ENCODE measurements at places on chromosomes 5 and 9. TPM values are rescaled to one million over a fixed set of nuclear protein-coding genes. Genes with fewer than 3 reads are reported as not detected.
A peak's percentile ranks its signal among the peaks of the same experiment; 100 is the strongest.

C9orf153 gene
- not detected for polyA plus RNA-seq

GRCh38 chr5:170055606-170056005 is 50.1 kb upstream of the FOXI1 start:
- no peak for DNase-seq

DNA sequence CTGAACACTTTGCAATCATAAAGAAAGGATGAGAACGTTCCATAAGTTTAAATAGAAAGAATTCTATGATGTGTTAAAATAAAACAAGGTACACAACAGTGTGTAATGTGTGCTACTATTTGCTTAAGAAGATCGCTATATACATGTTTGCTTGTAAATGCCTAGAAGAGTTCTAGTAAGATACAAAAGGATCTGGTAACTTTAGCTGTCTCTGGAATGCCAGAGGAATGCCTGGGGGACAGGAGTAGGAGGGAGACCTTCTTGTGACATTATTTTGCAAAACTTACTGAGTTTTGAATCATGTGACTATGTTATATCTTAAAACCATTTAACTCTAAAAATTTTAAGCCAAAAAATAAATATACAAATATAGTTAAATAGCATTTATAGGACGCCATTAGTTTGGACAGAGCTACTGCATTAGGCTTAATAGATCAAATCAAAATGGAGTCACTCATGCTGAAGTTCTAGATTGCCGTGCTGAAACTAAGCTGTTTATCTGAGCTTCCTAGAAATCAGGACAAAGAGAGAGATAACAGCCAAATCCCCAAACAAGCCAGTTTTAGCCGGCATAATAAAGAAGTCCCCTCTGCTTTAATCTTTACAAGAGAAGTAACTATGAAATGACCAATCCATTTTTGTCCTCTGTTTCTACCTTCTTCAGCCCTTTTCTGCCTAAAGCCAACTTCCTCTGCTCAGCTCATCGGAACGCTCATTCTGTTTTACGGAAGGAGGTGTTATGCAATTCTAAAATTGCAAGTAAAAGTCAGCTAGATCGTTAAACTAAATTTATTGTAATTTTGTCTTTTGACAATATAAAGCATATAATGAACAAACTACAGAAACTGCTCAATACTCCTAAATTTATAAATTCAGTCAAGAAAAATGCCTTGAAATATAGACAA is 44.8 kb downstream of the LIX1 start:
- no peak for DNase-seq

ACTBL2 gene
- polyA plus RNA-seq: not detected

GRCh38 chr5:60487885-60488442 is 212.0 kb downstream of the DEPDC1B start:
- no peak for DNase-seq

- peak; percentile 5 for DNase-seq
Measured at GRCh38 chr5:60436518-60436917, 263.4 kb downstream of the DEPDC1B start.

CCDC171 gene
- polyA plus RNA-seq: 0.54 TPM

FOXD4L3 gene
- polyA plus RNA-seq: not detected

RNF183 gene
- not detected for polyA plus RNA-seq

DNA sequence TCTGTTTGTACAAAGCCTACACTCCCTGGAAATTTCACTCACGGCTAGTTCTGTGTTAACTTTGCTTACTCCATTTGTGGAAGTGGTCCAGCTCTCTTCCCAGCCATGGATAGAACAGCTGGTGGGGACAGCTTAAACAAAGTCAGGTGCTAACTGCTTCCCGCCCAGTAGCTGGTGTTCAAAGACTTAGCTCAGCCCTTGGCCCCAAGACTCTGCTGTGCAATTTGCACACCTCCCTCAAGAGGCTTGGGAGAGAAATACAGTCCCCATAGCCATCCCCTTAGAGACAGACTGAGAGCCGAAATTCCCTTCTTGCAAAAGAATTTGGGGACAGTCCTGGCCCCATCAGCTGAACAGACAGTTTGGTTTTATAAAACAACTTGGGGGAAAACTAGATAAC is 73.8 kb upstream of the RAI14 start:
- no peak for DNase-seq

DNA sequence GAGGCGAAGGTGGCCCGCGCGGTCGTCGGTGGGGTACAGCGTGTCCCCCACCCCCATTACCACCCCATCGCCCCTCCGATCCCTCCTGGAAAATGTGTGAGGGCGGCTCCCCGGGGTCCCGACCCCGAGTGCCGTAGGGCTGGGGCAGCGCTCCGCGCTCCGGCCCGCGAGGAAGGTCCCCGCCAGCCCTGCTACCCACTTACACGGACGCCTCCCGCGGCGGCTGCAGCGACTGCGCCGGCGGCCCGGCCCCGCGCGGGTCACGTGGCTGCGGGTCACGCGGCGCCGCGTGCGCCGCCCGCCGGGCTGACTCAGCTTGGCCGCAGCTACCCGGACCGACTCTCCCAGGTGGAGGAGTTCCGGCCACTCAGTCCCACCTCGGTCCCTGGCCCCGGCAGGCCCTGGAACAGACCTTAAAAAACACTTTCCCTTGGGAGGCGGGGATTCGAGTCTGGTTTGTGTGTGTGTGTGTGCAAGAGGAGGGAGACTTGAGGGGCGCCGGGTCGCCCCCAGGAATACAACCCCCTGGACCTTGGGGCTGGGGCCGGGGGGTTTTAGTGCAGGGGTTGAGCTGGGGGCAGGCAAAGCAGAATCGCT is at the start of gene GNPDA1:
GNPDA1 (minus strand) TSS at position 236 of the 597 bp plus-strand sequence. CDS start 992 bp downstream, outside the sequence.
- DNase-seq: peak; percentile 71

RMRP gene
- 72.3 TPM for polyA plus RNA-seq

NUTM2F gene
- not detected for polyA plus RNA-seq

IL5 gene
- polyA plus RNA-seq: not detected

DNA sequence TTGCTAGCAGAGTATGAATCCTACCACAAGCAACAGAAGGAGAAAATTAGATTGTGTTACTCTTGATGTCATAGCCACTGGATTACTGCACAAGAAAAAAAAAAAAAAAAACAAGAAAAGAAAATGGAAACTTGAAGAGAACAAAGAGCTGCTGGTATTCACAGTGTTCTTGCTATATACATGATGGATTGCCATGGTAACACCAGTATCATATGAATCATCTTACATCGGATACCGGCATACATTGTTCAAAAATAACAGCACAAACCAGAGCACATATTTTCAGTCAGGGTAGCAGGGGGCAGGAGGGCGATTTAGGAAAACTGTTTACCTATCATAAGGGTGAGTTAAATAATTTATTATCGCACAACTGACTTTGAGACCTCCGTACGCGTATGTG is 472.9 kb downstream of the PDE4D start:
- DNase-seq: no peak

GRCh38 chr9:38232895-38233294 is 159.6 kb upstream of the ALDH1B1 start:
- DNase-seq: no peak

DBH gene
- not detected for polyA plus RNA-seq

DNA sequence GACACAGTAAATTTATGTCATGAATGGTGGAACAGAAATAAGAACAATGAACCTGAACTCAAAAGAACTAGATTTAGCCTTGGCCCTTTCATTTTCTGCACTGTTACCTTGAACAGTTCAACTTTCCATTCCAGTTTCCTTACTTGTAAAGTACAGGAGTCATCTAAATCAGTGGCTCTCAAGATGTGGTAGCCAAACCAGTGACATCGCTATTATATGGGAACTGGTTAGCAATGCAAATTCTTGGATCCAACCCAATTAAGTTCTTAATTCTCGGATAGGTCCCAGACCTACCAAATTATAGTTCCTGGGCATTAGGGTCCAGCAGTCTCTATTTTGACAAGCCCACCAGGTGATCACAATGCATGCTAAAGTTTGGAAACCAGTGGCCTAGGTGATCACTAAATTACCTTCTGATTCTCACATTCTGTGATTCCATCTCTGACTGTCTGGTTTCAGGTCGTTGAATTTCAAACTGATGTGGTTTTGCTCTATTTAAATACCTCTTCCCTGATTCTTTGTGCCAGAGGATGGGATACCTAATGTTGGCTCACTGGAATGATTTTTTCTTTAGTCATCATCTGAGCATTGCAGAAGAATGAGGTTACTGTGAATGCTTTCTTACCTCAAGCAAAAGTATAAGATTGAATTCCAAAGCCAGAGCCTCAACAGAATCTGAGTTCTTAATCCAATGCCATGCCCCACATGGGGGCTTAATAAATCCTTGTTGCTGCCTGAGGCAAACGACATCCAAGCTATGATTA is 253.8 kb downstream of the ENC1 start:
- DNase-seq: no peak

- no peak for DNase-seq
Measured at GRCh38 chr5:167375125-167375524, 916.3 kb upstream of the WWC1 start.

WHRN gene
- 0.98 TPM for polyA plus RNA-seq

DNA sequence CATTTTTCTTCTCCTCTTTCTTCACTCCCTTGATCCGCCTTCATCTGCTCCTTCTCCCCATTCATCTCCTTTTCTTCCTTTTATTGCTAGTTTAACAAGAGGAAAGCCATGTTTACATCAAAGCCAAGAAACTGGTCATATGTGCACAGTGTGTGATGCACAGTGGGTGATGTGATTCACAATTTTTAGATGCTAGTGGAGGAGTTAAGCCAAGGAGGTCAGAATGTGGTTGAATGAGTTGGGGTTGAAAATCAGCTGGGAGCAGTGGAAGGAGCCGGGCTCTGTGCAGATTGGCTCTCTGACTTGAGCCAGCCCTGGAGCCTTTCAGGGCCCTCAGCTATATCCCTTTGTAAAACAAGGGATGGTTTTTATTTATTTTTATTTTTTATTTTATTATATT is 7.3 kb downstream of the ACER2 start:
- no peak for DNase-seq

DNA sequence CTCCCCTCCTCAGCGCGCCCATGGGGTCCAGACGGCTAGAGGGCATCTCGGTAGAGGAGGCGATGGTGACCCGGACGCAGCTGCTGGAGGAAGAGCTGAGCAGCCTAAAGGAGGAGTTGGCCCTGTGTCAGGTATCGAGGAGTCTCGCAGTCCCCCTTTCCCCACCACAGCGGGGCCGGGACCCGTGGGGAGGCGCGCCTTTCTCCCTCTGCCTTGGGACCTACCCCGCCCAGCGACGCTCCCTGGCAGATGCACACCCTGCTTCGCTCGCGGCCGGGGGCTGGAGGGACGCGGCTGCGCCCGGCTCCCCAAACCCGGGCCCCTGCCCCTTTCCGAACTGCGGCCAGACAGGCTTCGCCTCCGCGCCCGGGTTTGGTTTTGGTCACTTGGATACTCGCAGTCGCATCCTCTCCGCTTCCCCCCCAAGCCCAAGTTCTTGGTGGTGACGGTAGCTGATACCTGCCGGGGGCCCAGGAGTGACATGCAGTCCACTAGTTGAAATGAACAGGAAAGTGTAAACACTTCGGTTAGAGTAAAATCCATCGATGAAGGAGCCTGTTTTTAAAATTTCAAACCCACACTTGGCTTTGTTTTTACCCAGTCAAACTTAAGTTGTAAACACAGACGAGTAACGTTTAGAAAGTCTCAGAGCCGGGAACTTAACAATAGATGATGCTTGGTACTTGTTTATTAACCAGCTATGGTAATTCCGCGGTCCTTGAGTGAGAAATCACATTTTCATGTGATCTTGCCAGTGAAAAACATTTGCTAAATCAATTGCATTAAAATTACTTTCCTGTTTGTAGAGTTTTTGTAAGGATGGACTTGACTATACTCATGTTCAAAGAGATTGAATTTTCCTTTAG is 688 bp downstream of the CNTLN start:
- DNase-seq: no peak

BHMT2 gene
- not detected for polyA plus RNA-seq

DNA sequence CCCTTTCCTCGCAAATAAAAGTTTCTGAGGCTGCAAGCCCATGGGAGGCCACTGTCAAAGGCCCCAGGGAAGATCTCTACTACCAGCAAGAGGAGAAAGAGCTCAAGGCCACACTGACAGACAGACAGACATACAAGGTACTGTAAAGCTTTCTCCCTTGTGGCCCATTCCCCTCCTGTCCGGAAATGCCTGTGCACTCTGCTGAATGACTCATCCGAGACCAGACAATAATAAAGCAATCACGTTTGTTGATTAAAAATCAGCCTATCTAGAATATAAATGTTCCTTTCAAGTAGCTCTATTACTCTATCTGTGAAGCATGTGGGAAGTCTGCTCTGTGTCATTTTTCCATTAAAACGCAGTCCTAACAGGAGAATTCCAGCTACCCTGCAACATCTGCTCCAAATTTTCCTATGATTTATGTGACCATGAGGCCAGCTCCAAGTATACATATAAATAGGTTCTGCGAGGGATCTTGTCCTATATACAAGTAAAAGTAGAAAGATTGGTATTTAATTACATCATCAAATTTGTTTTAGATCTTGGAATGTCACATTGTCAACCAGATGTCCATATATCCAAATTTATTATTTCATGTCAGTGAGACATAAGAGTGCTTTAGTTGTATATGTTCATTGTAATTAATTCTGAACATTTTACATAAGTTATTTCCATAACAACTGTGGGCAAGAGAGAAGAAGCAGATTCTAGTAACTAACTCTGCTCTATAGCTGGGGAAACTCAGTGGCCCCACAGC is 34.7 kb upstream of the TGFBI start:
- DNase-seq: no peak

SPATA31D3 gene
- not detected for polyA plus RNA-seq

GRCh38 chr9:25557645-25558300 is 120.5 kb downstream of the TUSC1 start:
- DNase-seq: no peak

DNA sequence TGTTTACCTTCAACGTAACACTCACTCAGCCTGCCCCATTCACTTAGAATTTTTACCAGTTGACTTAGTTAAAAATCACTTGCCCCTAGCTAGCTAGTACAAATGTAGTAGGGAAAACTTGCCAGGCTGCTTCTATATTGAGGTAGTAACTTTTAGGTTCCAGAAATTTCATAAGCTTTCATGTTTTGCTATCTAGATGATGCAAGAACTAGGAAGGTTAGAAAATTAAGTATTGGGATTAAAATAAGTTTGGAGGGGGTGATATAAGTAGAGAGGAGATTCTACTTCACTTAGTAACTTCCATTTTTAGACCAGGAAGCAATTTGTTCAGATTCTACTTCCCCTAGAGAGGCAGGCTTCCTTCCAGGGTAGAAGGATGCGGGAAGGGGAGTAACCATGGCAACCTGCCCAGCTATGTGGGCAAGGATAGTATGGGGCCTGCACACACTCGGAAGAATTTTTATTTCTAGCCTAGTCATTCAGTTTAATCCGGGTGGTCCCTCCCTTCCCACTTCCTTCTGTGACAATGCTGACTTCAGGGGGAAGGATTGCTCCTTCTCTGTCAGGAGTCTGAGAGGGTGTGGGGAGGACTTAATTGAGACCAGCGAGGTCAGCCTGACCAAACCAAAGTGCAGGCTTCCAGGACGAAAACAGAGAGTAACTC is 4.2 kb downstream of the DAB2 start:
- no peak for DNase-seq

FAM151B gene
- polyA plus RNA-seq: not detected

Data from naive B cell (primary cell).